Cardiac ventricle fibroblast (primary cell): ENCODE measurements at places on chromosomes 1 and 21. TPM values are rescaled to one million over a fixed set of nuclear protein-coding genes. Genes with fewer than 3 reads are reported as not detected.

Gene RHBDL2
- total RNA-seq, result not detected in 2 replicates

Gene OSCP1
- 4.7 and 5.8 TPM in 2 replicates for total RNA-seq

Gene RGS13
- not detected in 2 replicates for total RNA-seq

Gene GFI1
- 0.06 and 0.10 TPM in 2 replicates for total RNA-seq

Gene BACE2
- total RNA-seq, result 61.5 and 72.1 TPM in 2 replicates
